Foreskin fibroblast (primary cell): ENCODE measurements at places on chromosomes 16 and 17.

GRCh38 chr17:79164913-79165695 lies 90.5 kb downstream of the ENGASE start:
- DNase-seq, result no peak

- DNase-seq, result peak; percentile 95
Observed at GRCh38 chr17:42536372-42537155, 523 bp downstream of the NAGLU start.

GRCh38 chr16:8310816-8311215 lies 279.5 kb downstream of the TMEM114 start:
- DNase-seq, result no peak

- no peak for DNase-seq
Observed at GRCh38 chr16:50151322-50151721, 1.8 kb upstream of the TENT4B start.

DNA sequence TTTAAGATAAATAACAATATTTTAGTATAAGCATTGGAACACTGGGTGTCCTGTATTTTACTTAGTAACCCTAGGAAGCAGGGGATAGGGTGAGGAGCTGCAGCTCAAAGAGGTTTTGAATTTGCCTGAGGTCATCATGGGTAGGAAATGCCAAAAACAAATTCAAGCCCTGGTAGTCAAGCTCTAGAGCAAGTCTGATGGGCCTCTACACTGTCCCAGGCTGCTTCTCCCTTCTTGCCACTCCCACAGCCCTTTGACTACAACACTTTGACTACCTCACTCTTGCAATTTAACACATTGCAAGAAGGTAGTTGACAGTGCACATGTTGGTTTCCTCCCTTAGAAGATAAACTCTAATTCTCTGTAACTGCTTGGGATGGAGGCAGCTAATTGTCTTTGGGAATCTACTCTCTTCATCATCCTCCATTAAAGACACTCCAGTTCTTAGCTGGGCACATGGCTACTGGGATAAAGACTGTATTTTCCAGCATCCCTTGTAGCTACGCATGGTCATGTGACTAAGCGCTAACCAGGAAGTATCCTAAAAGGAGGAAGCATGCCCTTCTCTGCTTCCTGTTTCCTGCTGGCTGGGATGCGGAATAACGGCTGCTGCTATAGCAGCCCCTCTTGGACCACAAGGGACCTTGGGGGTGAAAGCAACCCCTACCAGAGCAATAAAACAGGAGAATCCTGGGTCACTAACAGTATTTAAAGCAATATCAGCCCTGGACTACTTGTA lies 30.7 kb upstream of the SSTR2 start:
- no peak for DNase-seq

GRCh38 chr16:89422527-89422904 lies 67.8 kb downstream of the ANKRD11 start:
- DNase-seq, result no peak

- peak; percentile 48 for DNase-seq
Observed at GRCh38 chr17:17781591-17782496, 54.9 kb downstream of the SREBF1 start.

DNA sequence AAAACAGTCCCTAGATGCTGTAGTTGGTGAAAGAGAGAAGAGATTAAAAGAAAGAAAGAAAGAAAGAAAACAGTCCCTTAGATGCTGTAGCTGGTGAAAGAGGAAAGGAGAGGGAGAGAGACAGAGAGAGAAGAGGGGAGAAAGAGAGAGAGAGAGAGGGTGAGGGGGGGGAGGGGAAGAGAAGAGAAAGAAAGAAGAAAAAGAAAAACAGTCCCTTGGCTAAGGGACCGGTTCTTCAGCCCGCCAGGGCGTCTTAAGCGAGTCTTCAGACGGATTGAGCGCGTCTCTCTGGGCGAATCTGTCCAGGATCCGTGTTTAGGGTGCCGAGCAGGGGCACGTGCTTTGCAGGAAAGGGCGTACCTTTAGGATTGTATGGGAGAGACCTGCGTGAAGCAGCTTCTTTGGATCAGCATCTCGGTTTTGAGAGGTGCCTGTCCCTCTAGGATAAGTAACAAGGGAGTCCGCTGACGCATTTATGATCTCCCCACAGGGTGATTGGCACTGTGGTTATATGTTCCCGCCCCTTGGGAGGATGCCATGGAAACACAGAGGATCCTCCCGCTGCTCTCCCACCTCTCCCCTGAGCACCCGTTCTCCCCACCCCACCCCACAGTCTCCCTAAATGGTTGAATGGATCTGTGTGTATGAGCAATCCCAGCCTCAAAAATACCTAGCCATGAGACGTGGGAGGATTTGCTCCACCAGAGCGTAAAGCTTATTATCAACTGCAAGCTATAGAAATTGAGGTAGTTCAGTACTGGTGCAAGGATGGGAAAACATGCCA lies 16.7 kb downstream of the GNGT2 start:
- DNase-seq, result peak; percentile 61

DNA sequence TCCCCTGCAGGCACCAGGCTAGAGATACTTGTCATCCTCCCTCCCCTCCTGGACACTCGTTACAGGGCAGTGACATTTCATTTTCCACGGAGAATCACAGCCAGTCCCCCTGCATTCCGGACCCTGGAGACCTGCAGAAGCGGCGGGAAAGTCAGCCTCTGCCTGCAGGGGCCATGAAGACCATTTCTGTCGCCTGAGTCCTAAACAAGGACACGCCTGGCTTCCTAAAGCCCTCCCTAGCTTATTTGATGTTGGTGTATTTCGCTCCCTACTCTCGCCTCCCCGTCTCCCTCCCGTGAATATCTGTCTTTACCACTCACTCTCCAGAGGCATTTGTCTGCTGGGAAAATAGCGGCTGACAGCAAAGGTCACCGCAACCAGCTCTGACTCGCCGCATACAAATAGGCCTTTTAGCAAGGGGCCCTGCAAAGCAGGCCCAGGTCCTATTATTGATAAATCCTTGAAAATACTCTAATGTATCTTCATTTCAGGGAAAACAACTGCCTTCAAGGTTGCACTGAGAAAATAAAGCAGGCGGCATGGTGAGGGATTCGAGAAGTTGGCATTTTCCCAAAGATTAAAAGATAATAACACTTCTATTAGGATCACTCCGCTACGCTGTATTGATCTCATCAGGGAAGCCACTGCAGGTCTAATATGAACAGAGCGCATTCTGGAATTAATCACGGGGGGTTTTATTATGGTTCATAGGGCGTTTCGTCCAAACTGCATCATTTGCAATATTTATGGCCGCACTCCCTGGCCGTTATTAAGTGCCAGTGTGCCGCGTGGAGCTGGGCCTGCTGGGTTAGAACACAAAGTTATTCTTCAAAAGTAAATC lies 447.1 kb upstream of the CDH5 start:
- no peak for DNase-seq

- no peak for DNase-seq
Observed at GRCh38 chr16:57419506-57419905, 14.9 kb downstream of the CCL17 start.

DNA sequence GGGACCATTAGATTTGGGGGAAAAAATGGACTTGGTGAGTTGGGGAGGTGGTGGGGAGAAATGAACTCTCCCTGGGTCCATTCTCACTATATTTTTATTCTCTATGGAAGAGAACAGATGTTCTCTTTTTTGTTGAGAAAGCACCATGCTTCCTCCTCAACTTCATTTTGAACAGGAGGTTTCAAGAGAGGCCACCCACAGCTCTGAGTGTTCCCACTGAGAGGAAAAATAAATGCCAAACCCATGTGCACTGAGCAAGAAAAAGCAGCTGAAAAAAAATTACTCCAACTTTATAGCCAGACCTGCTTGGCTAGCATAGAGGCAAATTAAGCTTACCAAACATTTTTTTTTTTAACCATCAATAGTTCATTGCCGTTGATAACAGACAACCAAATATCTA lies 883.6 kb downstream of the KCNJ2 start:
- DNase-seq, result no peak

DNA sequence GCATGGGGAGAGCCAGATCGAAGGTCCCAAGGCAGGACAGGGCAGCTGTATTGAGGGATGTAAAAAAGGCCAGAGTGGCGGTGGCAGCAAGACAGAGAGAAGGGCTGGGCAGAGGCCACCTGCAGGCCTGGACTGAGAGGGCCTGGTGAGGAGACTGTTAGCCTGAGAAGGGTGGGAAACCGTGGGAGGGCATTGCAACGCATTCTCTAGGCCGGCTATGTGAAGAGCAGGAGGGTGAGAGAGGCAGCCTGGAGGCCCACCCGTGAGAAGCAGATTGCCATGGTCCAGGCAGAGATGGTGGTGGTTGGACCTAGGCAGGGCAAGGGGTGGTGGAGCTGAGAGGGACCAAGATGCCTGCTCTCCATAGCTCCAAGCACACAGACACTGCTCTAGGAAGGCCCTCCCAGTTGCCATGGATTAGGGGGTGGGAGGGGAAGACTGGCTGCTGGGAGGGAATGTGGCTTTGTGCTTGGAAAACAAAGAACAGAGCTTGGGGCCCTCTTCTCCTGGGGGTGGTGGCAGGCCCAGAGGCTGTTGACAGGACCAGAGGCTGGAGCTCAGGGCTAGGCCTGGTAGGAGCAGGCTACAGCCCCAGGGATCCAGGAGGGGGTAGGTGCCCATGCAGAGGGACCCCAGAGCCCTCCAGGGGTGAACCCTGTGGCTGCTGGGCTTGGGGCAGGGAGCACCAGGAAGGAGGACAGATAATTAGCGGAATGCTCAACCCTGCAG lies 12.4 kb upstream of the TCAP start:
- DNase-seq, result no peak

DNA sequence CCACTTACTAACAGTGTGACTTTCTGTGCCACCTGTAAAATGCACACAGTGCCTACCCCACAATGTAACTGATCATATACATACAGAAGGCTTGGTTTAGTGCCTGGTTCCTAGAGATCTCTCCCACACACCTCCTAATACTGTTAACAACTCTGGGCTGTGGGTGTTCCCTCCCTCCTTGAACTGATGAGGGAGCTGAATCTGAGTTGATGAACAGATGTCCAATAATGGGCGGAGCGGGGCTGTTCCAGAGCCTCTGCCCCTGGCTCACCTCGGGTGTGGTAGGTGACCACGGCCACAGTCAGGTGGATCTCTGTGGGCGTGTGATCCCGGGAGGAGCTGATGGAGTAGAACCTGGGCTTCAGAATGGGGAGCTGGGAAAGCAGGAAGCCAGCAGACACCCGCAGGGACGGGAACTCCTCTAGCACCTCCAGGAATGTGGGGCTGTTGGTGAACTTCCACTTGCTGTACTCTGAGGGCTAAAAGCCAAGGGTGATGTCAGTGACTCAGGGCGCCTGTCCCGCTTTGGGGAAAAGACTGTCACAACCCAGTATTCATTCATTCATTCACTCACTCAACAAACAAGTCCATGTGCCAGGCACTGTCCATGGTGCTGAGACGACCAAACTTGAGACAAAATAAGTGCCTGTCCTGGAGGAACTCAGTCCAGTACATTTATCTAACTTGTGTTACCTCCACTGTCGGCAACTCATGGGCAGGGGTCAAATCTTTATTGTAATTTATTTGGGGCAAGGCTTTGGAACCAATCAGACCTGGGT lies 37.6 kb downstream of the NOS2 start:
- DNase-seq, result peak; percentile 42

GRCh38 chr16:53784291-53784690 lies 80.3 kb downstream of the FTO start:
- no peak for DNase-seq

DNA sequence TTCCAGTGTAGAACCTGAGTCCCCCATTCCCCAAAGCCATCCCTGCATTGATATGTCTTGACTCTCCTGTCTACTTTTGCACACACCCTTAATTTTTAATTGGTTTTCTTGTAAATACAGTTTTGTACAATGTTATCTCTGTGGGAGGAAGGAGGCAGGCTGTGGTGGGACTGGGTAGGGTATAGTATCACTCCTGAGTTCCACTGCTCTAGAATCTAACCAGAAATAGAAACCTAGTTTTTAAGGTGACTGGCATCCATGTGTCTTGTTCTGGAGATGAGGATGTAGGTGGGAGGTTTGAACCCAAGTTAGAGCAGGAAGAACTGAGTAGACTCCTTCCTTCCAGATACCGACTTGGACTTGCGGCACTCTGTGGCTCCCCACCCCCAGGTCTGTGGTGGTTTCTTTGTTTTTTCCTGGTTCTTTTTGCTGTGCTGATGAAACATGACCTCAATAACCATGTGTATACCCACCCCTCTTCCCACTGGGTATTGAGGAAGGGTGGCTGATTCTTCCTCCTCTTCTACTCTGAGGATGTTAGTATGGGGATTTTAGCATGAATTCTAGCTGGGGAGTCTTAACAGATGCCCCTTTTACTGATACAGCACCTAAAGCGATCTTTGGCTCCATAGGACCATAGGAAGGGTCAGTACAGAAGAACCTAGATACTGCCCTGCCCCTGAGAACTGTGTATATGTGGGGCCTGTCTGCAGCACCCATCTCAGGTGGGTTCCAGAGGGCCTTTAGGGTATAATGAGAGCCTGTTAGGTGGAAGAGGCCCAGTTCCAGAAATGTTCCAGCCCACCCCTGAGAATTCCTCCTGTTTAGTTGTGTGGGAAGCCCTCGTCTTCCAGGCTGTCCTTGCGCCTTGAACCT lies 48.7 kb downstream of the SF3B3 start:
- no peak for DNase-seq

- no peak for DNase-seq
Observed at GRCh38 chr17:80951121-80952090, 40.2 kb upstream of the CHMP6 start.

DNA sequence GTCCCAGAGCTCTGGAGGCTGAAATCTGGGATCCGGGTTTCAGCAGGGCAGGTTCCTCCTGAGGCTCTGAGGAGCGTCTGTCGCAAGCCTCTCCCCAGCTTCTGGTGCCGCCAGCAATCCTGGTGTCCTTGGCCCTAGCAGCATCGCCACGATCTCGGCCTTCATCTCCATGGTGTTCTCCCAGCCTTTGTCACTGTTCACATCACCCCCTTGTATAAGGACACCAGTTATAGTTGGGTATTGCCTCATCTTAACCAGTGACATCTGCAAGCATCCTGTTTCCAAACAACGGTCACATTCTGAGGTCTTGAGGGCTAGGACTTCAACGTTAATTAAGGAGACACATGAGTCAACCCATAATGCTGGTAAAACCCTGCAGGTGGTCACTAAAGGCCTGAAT lies 2.8 kb upstream of the PPP1R27 start:
- DNase-seq, result peak; percentile 67

DNA sequence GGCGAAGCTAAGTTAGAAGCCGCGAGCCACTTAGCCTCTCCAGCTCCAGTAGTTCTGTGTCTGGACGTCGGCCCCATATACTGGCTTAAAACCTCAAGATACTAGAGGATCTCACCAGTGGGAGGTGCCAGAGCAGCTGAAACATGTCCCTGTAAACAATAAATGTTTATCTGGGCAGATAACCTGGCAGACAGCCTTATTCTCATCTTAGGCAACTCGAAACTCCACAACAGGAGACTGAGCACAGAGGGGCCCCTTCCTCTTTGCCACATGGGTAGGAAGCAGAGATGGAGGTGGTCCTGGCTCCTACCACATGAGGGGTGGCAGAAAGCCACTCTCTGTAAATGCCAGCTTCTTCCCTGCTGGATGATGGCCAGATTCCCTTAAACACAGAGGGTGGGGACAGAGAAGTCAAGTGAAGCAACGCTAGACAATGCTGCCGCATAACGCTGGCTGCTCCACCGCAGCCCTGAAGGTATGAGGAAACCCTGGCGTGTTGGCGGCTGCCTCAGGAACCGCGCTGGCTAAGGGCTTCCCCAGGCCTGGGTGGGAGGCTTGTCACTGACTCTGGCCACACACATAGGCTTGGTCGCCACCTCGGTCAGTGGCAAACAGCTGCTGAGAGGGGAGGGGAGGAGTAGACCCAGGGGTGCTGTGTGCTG lies 67.9 kb downstream of the HIC1 start:
- DNase-seq, result peak; percentile 35
